ENCODE measurements at places on chromosomes 6 and 20.

DNA sequence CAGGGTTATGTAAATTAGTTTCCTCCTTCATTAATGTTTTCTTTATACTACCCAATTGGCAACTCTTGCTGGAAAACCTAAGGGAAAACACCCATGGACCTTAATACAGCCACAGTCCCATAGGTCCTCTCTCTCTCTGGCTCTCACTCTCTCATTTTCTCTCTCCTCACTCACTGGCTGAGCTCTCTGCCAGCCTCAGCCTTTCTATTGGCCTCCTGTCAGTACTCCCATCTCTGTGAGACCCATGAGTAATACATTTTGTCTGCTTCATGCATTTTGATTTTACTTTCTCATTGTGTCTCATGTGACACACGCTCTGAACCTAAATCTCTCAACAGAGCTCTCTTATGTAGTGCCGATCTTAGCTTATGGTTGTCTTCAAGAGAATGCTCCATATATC lies 907.5 kb downstream of the C6orf118 start:
- no peak for DNase-seq

- no peak for DNase-seq
These were observed 48.6 kb downstream of the BFSP1 start for GRCh38 chr20:17482536-17482935.

GRCh38 chr20:47735412-47736400 lies 49.6 kb downstream of the SULF2 start:
- no peak for DNase-seq

DNA sequence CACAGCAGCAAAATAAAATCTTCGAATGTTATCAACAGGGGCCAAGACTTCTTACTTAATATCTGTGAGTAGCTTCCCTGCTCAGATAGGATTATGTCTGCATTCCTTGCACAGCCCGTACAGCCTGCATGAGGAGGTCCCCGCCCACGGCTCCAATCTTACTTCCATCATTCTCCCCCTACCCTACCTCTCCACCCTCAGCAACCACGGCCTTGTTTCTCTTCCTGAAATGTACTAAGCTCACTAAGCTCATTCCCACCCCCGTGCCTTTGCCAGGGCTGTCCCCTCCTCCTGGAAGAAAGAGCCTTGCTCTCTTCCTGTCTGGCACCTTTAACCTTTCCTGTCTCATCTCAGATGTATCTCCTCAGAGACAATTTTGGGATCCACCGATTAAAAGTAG lies 120.4 kb downstream of the BCAS1 start:
- DNase-seq = no peak

DNA sequence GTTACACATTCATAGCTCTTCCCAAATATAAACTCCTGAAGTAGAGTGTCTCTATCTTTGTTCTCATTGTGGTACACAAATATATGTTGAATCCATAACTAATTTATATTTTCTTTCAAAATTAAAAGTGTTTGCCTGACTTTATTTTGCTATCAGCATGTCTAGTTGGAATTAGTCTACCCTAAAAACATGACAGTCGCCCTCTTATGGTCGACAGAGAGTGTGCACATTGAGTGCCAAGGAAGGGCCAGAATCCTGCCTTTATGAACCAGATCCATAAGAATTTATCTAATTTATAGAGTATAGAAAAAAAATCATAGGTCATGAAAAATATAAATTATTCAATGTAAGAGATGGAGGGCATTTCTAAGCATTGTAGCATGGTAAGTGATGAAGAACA lies 12.3 kb upstream of the DEFB112 start:
- no peak for DNase-seq

DNA sequence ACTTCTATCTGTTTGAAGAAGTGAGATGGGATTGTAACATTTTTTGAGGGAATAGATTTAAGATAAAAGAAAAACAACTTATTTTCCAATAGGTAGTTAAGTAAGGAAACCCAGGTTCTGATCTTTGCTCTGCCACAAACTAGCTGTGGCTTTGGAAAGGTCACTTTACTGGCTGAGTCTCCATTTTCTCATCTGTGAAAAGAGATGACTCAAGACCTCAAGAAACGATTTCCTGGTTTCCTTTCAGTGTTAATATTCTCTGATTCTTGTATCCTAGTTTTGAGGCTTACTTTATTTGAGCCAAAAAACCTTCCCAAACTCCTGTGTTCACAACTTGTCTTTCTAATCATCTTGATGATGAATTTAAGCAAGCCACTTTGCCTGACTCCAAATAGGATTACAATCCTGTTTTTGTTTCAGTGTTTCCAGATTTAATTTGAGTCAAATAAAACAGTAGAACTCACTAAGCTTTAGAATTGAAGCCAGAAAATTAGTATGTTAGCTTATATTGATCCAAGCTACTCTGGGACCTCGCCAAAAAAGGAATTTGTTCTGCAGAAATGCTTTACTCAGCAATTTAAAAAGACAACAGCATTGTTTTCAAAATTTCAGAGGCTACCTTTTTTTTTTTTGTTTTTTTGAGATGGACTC lies 51.1 kb downstream of the ENPP1 start:
- no peak for DNase-seq

GRCh38 chr6:4287811-4288244 lies 152.5 kb upstream of the ECI2 start:
- DNase-seq = no peak

- DNase-seq = no peak
These were observed 42.9 kb downstream of the AFG1L start for GRCh38 chr6:108337721-108338120.

- DNase-seq = no peak
These were observed 70.5 kb upstream of the FAM184A start for GRCh38 chr6:119148825-119149525.
